ENCODE measurements at places on chromosomes 5 and 9.

GRCh38 chr5:14134083-14134482 lies 9.1 kb upstream of the TRIO start:
- DNase-seq, result no peak

- DNase-seq, result no peak
These were observed 273.7 kb downstream of the SYK start for GRCh38 chr9:91075279-91075678.

DNA sequence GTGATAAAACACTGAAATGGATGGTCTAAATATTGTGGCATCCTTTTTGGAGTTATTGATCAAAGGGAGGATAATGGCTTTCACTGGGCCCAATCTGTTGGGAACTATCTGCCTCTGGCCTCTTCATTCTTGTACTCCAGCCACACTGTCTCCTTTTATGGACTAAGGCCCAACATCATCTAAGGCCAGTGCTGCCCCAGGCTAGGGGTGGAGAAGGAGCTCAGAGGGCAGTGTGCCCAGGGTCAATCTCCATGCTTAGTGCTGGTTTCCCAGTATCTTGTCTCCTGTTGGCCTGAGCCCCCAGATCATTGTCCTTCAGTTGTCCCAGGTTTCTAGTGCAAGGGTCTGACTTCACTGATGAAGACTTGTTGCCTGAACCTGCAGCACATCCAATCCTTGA lies 26.4 kb upstream of the JMY start:
- no peak for DNase-seq

GRCh38 chr9:106438928-106439327 lies 424.0 kb upstream of the ZNF462 start:
- DNase-seq, result no peak

DNA sequence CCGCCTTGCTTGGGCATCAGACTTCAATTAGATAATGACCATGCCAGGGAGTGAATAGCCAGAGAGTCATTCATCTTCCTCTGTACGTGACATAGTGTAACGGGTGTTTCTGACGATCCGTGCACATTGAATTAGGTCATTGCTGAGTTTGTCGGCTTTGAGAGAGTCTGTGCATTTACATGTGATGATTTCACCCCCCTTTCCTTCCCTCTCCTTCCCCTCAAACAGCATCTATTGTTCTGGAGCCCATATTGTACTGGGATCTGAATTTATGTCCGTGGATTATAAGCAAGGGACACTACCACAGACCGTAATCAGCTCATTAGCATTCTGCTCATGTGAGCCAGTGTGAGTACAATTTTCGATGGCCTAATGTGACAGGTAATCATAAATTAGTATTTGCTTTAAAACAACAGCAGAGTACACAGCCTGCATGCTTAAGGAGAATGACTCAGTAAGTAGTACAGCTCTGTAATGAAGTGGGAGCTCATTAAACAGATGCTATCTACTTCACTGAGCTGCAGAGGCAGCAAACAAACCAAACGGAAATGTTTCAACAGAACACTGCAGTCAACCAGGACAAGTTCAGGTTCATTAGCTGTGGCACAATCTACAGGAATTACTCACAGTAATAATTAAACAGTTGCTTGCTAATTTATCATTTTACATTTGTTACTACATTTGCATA lies 302.1 kb downstream of the CSNK1G3 start:
- DNase-seq, result no peak

DNA sequence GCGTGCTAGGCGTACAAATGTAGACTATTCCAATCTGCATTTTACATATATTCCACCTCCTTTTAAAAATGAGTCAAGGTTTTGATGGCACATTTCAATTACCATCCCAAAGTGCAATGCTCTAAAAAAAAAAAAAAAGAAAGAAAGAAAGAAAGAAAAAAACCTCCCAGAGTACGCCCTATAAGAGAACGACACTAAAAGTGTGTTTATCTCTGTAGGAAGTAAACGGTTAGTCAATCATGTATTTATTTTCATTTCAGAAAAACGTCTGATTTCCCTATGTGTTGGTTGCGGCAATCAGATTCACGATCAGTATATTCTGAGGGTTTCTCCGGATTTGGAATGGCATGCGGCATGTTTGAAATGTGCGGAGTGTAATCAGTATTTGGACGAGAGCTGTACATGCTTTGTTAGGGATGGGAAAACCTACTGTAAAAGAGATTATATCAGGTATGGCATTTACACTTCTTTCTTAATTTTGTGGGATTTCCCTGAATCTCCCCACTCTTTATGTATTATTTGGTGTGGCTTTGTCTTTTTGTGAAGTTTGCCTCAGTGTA lies 1.1 kb downstream of the ISL1 start:
- no peak for DNase-seq

DNA sequence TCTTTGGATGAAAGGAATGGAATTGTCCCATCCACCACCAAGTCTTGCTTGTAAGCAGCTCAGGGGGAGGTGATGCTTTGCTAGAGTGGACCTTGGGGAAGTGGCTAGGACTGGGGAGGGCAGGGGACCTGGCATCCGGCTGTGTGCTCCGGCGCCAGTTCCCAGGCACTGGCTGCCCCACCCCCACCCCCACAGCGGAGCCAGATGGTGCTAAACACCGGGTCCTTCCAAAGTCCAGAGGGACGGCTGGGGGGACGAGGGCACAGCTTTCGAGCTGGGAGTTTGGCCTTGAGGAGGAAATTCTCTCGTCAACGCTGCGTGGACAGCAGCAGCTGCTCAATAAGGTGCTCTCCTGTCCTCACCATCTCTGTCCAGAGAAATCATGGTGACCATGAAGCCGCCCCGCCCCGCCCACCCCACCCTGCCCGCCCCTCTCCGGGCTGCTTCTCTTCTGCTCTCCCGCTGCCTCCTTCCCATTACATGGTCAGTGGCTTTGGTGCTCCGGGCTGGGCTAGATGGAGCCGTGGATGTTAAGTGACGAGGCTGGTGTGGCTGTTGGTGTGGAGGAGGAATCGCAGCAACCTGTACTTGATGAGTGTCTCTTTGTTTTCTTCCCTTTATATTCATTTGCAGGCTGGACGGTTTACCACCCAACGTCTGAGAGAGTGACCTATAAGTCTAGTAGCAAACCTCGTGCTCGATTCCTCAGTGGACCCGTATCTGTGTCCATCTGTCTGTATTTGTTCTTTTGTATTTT lies 115.7 kb downstream of the WNK2 start:
- DNase-seq, result no peak

- no peak for DNase-seq
These were observed 340.3 kb downstream of the CWC27 start for GRCh38 chr5:65108786-65109743.

GRCh38 chr9:124477211-124477647 lies 27.0 kb downstream of the ADGRD2 start:
- no peak for DNase-seq

GRCh38 chr9:98765256-98765655 lies 31.1 kb downstream of the ANKS6 start:
- DNase-seq, result no peak

- no peak for DNase-seq
These were observed 426.8 kb upstream of the CLINT1 start for GRCh38 chr5:158285698-158286097.

GRCh38 chr5:158162479-158163034 lies 303.6 kb upstream of the CLINT1 start:
- DNase-seq, result no peak

DNA sequence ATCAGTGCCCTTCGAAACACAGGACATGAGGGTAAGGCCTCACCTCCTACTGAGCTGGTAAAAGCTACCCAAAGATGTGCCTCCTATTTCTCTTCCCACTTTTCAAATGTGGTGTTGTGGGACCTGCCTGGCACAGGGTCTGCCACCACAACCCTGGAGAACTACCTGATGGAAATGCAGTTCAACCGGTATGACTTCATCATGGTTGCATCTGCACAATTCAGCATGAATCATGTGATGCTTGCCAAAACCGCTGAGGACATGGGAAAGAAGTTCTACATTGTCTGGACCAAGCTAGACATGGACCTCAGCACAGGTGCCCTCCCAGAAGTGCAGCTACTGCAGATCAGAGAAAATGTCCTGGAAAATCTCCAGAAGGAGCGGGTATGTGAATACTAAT lies 1.9 kb downstream of the IRGM start:
- no peak for DNase-seq

GRCh38 chr9:84072621-84073180 lies 92.1 kb downstream of the RMI1 start:
- DNase-seq, result no peak

- no peak for DNase-seq
These were observed 12.1 kb upstream of the EGFL7 start for GRCh38 chr9:136650648-136651047.

- DNase-seq, result no peak
These were observed 29.3 kb downstream of the TUT7 start for GRCh38 chr9:86324901-86325300.

DNA sequence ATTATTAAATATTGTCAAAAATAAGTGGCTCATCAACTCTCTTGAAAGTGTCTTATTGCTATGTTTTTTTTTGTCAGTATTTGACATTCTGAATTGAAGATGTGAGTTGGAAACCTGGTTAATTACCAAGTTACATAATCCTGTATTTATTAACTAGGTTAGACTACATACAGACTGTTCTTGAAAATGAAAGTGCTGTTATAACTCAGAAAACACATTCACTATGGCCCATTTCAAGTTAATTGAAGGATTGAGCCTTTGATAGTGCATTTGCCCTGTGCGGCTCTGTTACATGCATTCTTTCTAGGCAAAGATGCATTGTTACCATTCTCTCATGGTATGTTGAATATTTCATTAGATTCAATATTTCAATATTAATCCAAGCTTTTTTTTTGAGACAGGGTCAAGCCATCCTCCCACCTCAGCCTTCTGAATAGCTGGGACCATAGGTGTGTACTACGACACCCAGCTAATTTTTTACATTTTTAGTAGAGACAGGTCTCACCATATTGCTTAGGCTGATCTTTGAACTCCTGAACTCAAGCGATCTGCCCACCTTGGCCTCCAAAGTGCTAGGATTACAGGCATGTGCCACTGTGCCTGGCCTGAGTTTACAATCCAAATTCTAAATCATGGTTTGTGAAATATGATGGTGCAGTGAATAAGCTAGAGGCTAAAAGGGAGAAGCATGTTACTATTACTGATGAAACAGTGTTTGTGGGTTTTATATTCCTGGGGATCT lies 10.0 kb downstream of the CTNNA1 start:
- no peak for DNase-seq

GRCh38 chr9:93684161-93684765 lies 107.9 kb downstream of the PHF2 start:
- DNase-seq, result no peak

- no peak for DNase-seq
These were observed 49.4 kb downstream of the TGFBR1 start for GRCh38 chr9:99154356-99154755.

DNA sequence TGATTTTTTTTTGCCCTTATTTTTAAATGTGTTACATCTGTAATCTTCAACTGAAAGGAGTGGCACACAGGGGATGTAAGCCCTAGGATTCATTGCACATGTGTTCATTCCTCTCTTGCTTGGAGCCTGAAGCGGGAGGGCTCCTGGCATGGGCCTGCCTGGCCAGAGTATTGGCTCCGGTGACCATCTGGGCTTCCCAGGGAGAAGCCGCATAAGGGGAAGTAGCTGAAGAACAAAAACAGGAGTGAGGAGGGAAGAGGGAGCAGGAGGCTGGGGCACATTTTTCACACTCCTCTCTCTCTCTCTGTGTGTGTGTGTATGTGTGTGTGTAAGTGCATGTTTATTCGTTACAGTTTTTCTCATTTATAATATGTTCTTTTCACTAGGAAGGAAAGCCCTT lies 269.9 kb downstream of the PRR16 start:
- DNase-seq, result no peak

DNA sequence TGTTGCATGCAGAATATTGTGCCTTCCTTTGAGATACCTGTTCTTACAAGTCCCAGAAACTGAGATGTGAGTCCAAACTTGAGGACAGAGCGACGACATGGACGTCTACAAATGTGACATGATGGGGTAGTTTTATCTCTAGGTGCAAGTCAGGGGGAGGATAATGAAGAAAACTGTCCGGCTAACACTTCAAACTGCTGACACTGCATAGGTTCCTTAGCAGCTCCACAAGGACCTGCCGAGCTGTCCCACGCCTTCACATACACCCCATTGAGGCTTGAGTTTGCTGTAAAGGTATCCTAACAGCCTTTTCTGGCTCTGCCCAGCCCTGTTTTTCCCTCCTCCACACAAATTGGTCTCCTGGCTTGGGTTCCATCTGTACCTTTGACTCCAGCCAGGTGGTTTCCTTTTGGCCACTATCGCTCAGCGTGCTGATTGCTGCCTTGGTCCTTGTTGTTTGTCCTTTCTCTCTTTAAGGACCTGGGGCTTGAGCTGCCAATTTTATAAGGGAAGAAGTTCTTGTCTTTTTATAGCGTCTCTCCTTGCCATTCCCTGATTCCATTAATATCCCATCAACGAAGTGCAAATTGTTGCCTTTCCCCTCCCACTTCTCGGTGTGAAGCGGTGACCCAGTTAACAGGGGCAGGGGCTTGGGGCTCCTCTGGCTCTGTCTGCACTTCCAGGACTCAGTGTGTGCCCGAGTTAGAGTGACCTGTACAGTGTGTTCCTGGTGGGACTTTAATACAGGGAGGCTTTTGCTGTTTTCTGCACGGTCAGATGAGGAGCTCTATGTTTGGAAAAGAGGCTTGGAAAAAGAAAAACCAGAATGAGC lies 100.3 kb downstream of the PCSK1 start:
- DNase-seq, result no peak

- DNase-seq, result no peak
These were observed 1021.2 kb downstream of the NR2F1-AS1 start for GRCh38 chr5:92559781-92560180.

DNA sequence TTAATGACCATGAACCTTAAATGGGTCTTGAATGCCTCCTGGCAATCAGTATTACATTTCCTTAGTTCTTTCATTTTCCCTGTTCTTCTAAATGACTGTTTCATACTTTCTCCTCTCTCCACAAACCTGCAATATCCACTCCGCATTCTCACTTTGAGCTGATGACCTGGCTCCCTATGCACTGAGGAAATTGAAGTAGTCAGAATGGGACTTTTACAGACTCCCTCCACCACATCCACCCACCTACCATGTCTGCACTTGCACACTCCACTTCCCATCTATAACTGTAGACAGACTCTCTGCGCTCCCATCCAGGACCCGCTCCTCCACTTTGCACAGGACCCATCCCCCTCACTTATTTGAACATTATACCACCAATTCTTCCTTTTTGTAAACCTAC lies 36.2 kb upstream of the GZMA start:
- DNase-seq, result no peak

GRCh38 chr5:77427998-77428397 lies 64.1 kb downstream of the WDR41 start:
- DNase-seq, result no peak

DNA sequence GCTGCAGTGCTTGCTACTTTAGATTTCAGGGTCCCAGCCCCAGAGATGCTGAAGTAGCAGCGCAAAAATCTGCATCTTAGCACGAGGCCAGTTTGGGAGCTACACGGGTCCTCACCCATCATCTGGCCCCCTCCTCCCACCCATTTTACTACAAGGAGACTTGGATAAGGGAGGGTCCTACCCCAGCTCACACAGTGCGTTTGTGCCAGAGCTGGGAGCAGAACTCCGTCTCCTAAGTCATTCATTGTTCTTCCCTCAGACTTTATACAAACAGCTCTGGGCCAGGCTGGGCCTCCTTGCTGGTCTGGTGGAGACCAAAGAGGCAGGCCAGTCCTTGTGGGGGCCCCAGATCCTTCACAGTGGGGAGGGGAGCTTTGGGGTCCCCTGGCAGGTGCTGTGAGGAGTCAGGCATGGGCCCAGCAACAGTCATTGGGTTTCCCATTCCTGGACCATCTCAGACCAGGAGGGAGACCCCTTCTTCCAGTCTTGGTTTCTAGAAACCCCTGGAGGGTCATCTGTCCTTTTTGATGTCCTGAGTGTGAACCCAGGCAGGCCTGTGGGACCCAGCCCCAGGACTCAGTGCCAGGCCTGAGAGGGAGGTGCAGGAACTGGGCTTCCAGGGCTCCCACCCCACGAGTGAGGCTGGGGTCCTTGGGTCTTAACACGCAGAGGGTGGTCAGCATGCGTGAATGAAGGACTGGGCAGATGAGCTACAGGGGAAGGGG lies 2.3 kb upstream of the IL17B start:
- DNase-seq, result no peak
